Prostate gland (tissue), 2 donors: ENCODE measurements at places on chromosomes 5 and 9. TPM values are rescaled to one million over a fixed set of nuclear protein-coding genes. Genes with fewer than 3 reads are reported as not detected.

PTGER4 gene
- total RNA-seq = 22.0 TPM

PCDHGB2 gene
- 5.3 TPM for total RNA-seq

ANKRD20A1 gene
- 1.0 TPM for total RNA-seq

GFI1B gene
- not detected for total RNA-seq

TRIP13 gene
- 11.9 TPM for total RNA-seq

NR6A1 gene
- 53.7 TPM for total RNA-seq

PCDHB9 gene
- 1.0 TPM for total RNA-seq

PTGR1 gene
- 110 TPM for total RNA-seq

SLC6A7 gene
- not detected for total RNA-seq

DMGDH gene
- 9.9 TPM for total RNA-seq

GNE gene
- total RNA-seq = 54.0 TPM

TENT4A gene
- total RNA-seq = 12.9 TPM

MINAR2 gene
- not detected for total RNA-seq

ZNF354B gene
- 12.7 TPM for total RNA-seq

SLC25A2 gene
- total RNA-seq = 4.4 TPM

ACTBL2 gene
- not detected for total RNA-seq

GMCL2 gene
- total RNA-seq = not detected

PAEP gene
- 3.0 TPM for total RNA-seq

MELK gene
- total RNA-seq = 21.0 TPM

DND1 gene
- total RNA-seq = 0.36 TPM

CDH6 gene
- total RNA-seq = 2.3 TPM

SNX18 gene
- 26.3 TPM for total RNA-seq

IGFBPL1 gene
- total RNA-seq = 0.32 TPM

CDH12 gene
- 0.14 TPM for total RNA-seq

ARHGEF28 gene
- total RNA-seq = 28.3 TPM

ALDH1B1 gene
- total RNA-seq = 88.8 TPM

SOWAHA gene
- total RNA-seq = 16.7 TPM

PPIC gene
- 20.9 TPM for total RNA-seq

RASGRF2 gene
- 7.6 TPM for total RNA-seq

DTWD2 gene
- 15.5 TPM for total RNA-seq

OBP2B gene
- 35.2 TPM for total RNA-seq

INIP gene
- 21.0 TPM for total RNA-seq

C5orf52 gene
- total RNA-seq = not detected
